ENCODE measurements at places on chromosomes 12 and 14.

DNA sequence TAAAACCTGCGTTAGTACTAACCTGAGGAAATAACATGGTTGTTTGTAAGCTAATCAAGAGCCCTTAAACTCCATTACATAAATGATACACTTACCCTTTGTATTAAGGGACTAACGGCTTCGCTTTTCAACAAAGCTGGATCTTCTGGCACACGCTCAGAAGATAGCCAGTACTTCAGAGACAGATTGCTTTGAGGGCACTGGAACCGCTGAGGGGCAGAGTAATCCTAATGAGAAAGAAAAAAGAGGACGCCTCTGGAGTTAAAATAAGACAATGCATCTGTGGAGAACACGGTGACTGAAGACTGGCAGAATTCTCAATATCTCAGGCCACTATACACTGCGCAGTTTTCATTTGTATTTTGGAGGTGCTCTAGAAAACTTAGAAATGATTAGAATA lies 1.5 kb upstream of the KTN1 start:
- no peak for DNase-seq

- no peak for DNase-seq
These were observed 297.5 kb upstream of the SLC16A7 start for GRCh38 chr12:59298296-59298695.

DNA sequence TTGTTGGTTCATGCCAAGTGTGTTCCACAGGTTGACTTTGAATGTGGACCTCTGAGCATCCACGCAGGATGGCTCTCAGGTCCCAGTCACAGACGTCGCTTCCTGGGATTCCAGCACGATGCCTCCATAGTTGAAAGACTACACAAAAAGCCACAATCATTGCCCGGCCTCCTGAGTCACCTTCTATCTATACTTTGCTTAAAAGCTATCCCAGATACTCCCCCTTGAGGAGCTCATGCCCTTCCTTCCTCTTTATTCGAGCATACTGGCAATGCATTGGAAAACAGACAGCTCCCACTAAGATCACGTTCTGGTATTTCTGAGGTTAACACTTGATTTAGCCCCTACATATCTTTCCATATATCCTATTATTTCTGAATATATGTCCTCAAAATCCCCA lies 40.1 kb downstream of the ZNF664 start:
- DNase-seq = no peak

- no peak for DNase-seq
These were observed at the start of gene PIK3C2G for GRCh38 chr12:18261273-18261672. Gene PIK3C2G, plus strand, starts transcription at chr12:18261518. Its CDS starts 20,564 bp downstream, at chr12:18282082.

DNA sequence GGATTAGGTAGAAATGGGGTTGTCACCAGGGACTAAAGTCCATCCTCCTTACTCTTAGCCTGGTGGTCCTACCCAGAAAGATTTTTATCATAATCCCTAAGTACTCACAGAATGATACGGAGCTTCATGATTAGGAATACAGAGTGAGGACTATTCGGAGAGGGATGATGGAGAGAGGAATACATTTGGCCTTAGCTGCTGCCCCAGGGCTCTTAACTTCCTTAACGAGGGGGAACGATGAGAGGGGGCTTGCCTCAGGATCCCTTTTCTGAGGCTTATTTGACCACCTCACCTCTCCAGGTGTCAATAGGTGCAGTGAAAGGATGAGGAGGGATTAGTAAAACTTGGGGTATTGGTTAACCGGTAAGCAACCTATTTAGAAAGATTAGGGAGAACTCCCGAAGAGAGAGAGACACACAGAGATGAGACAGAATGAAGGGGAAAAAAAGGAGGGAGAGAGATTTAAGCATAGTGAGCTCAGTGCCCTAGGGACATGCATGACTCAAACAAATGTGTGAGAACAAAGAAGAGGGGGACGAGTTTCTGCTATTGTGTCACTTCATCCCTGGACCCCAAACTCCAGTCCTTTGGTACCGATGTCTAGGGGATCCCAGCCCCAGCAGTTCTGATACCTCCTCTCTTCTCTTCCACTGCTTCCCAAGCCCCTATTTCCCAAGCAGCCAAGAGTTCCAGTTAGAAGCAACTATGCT lies 1.1 kb downstream of the NFE2 start:
- no peak for DNase-seq

- no peak for DNase-seq
These were observed 22.6 kb upstream of the MDM2 start for GRCh38 chr12:68785358-68785757.

DNA sequence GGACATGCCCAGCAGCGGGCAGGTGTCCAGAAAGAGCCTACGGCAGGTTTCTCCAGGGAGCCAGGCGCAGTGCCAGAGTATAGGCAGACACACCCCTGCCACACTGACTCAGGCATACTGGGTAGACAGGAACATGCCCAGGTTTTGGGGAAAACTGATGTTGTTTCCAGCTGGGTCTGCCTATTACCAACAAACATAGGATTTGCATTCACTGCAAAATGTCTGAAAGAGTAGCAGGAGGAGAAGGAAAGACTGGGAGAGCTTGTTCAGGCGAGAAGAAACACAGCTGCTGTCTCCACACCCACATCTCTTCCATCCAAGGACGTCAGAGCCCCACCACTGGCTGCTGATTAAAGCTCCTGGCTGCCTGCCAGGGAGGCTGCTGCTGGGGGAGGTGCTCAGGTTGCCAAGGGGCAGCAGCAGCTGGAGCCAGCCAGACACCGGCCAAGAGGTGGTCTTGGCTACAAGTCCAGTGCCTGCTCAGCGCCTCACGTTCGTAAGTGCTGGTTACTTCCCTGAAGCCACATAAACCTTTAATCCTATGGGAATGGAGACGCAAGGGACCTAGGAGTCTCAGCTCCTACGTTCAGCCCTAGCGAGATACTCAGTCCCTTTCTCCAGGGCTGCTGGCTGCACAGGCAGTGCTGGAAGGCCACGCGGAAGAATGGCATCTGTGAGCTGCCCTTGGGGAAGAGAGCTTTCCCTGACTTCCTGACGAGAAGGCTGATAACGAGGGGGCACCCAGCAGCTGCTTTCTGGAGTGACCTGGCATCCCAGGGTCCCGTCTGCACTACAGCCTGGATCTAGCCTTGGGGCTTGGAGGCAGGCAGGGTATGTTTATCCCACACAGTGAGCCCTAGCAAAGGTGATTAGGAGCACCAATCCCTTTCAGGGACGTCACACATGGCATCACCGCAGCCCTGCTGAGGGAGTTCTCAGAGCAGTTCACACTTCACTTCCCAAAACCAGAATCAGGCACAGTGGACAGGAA lies 58.1 kb downstream of the PLEKHG3 start:
- DNase-seq = peak; percentile 43

DNA sequence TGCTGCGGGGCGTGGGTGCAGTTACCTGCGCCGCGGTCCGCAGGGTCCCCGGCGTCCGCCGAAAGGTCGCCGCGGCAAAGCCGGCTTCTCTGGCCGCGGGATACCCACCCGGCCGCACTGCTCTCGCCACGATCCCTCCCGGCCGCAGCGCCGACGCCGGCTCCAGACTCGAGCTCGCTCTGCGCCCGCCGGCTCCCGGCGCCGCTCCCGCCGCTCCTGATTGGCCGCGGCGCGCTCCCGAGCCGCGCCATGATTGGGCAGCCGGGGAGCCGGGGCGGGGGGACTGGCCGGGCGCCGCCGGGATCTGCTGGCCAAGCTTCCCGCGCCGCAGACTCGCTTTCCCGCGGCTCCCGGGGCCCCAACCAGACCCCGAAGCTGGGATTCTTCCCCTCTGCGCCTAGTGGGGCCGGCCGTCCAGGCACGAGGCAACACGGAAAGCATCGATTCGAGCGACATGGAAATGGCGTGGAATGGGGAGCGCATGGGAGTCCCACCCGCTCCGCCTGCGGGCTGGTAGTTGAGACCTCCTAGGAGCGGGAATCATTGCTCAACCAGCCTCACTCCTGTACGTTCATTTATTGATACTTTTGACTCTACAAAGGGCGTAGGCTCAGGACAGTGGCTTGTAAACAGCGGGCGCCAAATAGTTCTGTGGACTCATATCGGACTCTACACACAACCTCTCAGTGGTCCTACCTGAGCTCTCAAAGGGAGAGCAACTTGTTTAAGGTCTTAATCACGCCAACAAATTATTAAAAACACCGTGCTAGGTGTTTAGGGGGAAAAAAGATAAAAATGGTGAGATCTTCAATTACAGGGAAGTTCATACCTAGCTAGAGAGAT lies 36.4 kb upstream of the STON2 start:
- DNase-seq = peak; percentile 87

DNA sequence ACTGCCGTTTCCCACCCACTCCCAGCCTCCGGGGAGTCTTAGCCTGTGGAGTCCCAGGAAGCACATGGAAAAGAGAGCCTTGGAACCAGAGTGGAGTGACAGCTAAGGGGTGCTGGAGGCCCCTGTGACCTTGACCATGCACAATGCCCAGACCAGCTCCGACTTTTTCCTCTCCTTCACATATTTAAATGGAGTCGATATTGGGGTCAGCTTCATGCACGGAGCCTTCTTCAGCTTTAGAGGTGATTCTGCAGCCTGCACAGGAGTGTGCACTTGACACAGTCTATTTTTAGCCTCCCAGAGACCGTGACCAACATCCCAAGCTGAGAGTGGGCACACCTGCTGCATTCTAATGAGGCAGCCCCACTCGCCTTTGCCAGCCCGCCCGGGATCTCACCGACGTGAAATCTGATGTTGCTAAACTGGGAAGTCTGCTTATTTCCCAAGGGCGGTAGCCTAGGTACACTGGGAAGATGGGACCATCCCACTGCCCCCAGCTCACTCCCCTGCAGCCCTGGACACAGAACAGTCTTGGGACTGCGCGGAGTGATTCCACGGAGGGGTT lies 47.5 kb downstream of the PRMT8 start:
- no peak for DNase-seq

DNA sequence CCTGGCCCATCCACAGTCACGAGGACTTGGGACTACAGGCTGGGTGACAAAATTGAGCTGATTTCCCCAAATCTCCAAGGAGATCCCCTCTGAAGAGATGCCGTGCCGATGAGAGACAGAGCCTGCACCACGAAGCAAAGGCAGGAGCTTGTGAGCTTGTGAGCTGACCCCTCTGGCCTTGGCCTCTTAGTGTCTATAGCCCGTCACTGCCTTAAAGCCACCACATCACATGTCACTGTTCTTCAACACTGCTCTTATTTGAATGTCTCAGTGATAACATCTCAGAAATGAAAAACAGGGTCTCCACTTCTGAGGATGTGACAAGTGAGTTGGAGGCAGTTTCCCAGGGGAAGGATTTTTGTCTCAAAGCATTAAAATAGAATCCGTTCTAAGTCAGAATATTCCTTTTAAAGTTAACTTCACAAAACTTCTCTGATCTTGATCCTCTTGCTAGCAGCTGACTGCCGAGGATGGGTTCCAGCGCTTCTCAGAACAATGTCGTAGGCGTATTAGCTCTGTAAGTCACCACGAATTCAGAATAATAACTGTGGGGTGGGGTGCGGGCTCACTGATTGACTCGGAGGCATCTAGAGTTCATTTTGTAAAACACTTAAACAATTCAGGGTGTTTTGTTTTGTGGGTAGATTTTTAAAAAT lies 37.5 kb downstream of the CHST11 start:
- DNase-seq = no peak

DNA sequence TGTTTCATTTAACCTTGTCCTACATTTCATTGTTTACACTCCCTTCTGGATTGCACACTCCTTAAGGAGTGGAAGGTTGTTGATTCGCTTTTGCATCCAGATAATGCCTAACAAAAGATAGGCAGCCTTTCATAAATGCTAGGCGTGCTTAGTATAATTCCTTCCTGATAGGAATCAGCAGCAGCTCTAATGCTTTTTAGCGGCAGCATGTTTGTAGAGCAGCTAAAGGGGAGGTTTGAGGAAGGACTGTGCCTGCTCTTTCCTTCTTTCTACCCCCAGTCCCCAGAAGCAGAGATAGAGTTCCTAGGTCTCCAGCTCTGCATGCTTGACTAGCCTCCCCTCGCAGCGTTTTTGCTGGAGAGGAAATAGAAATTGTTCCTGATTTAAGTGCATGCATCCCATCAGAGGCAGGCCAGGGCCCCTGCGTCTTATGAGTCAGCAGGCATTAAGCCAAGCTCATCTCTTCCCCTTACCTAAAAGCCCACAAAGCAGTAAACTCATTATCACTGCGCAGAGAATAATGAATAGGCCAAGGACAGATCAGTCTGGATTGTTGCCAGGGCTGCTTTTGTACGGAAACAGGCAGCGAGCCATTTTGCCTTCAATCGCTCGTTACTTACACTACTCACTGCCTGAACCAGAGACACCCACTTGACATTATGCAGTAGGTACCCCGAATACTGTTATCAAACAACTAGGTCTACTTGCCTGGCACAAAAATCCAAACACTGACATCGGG lies 14.0 kb upstream of the TBPL2 start:
- no peak for DNase-seq

GRCh38 chr14:54085841-54086240 lies 129.2 kb upstream of the BMP4 start:
- no peak for DNase-seq

GRCh38 chr14:102086709-102086971 lies 204 bp downstream of the HSP90AA1 start:
- DNase-seq = no peak

GRCh38 chr12:22731236-22731635 lies 106.3 kb downstream of the ETNK1 start:
- no peak for DNase-seq

DNA sequence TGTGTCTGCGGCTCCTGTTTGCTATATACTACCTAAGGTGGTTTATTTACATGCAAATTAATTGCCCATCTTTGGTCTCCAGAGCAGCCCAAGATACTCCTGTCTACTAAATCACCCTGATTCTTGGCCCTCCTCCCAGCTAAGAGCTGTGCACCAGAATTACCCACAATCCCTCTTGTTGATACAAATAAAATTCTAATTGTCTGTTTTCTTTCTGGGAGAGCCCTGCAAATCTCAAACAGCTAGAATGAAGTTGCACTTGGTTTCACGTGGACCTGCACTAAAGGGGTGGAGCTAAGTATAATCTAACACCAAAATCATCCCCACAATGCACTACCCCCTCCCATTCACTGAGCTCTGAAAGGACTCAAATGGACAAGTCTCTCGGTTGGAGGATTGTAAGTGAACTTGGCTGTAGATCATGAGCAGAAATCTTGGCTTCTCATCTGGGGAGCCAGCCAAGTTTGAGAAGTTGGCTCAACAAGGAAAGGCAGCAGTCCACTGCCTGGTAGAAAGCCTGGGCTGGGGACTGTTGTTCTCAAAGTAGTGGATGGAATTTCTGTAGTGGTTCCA lies 6.6 kb downstream of the MAX start:
- DNase-seq = no peak

DNA sequence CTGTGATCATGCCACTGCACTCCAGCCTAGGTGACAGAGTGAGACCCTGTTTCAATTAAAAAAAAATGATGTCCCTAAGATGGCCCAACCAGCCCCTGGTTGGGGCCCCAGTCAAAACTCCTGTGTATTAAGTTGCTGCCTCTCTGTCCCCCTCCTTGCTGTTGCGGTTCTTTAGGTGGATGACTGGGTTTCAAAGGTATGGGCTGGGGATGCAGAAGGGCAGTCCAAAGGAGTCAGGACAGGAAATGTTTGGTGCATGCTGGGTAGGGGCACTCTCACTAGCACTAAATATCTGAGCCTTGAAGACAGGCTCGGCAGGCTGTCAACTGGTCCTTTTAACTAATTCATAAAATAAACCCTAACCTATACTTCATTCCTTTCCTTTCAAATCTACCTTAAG lies 12.0 kb upstream of the PIP4K2C start:
- DNase-seq = no peak
